Stimulated activated CD8-positive, alpha-beta memory T cell treated with anti-CD3 and anti-CD28 coated beads, Interleukin-15, amount 100 ng/mL, for 48 hours (primary cell): ENCODE measurements at places on chromosomes 7 and 10.

GRCh38 chr7:139674752-139675126 is 103.1 kb downstream of the HIPK2 start:
- no peak for DNase-seq

DNA sequence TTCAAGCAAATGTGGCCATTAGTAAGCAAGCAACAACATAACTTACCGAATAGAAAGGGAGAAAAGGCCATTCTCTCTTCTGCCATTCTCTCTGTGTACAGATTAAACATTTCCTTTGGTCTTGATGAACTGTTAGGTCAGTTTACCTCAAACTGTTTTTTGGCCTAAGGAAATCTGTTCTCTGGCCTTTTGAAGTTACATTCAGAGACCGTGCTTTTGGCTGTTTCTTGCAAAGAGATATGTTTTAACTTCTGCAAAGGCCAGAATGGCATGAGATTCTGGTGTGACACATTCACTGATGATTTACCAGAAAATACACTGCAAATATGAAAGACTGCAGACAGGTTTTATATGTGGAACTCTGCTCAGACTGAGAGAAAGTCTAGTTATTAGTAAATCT is 22.2 kb downstream of the AHR start:
- DNase-seq, result no peak

DNA sequence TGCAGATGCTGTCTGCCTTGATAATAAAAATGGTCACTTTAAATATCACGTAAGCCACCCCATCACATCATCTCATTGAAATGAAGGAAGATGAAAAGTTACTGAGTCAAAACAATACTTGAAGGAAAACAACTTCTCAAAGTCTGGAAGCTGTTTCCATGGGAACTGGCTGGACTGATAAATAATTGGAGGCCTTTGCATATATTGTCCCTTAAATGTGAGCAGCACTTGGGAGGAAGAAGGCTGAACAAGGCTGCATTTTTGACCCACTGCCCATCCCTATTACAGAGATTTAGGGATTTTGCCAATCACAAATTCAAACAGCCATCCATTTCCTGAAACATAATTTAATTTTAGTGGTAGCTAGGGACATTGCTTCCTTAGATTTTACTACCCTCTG is 18.2 kb upstream of the MAGI2 start:
- no peak for DNase-seq

DNA sequence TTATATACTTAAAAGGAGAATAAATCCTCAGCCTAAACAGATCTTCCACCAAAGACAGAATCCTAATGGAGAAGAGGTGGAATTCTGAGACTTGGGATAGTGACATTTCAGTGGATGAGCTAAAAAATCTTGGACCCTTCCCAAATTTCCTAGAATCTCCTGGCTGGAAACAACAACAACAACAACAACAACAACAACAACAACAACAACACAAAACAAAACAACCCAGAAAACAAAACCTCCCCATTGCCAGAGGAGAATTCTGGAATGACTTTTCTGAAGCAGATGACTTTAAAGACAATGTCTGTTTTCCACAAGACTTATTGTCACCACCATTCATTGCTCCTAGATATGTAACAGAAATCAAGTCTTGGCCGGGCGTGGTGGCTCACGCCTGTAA is 322.1 kb downstream of the ARL4A start:
- no peak for DNase-seq

DNA sequence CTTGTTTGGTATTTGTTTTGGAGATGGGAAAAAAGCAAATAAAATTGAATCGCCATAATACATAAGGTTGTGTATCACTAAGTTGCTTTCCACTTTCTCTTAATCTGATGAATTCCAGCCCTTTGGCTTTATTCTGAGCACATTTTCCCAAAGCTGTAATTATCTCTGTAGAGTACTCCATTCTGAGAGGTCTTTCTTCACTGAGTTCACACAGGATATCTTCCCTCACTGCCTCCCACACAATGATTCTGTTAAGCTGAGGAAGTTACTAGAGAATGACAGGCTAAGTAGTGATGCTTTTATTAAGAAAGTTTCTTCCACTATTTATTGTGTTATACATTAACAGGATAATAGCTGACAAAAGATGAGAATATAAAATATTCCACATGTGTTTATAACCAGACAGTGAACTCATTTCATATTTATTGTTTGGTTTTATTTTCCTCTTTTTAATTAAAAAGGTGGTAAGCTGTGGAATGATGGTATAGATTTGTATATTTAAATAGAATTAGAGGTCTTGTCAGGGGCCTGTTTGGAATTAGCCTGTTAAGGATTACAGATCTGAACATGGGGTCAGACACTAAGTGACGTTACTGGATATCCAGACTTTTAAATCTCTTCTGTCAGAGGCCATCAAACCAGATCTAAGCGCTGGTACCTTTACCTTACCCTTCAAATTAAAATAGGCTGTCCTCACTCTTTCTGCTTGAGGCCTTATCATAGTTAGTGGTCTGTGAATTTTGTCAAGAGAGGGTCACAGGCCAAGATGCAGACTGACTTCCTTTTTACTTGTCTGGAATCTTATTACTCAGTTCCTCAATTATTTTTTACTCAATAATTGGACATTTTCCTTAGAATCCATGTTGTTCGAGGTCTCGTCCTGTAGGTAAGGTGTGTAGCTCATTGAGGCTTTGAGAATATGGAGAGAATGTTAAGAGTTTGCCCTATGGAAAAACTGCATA is 8.4 kb downstream of the PLXDC2 start:
- no peak for DNase-seq

- DNase-seq, result no peak
Measured at GRCh38 chr10:94938383-94938782, at the start of gene CYP2C9. Gene CYP2C9 (plus strand): TSS chr10:94938658. CDS start chr10:94938683, 25 bp downstream.

- DNase-seq, result no peak
Measured at GRCh38 chr7:68800316-68800715, 798.0 kb upstream of the AUTS2 start.

- no peak for DNase-seq
Measured at GRCh38 chr10:73167458-73167782, 388 bp downstream of the ECD start.

- DNase-seq, result no peak
Measured at GRCh38 chr10:66627156-66627555, 298.7 kb upstream of the LRRTM3 start.

- DNase-seq, result no peak
Measured at GRCh38 chr10:23648618-23649017, 209.7 kb downstream of the OTUD1 start.

GRCh38 chr10:72344932-72345331 is 9.8 kb downstream of the DNAJB12 start:
- no peak for DNase-seq

GRCh38 chr10:1228467-1228975 is 172.3 kb downstream of the WDR37 start:
- no peak for DNase-seq

- no peak for DNase-seq
Measured at GRCh38 chr7:111082351-111082750, 8.6 kb upstream of the LRRN3 start.

- DNase-seq, result no peak
Measured at GRCh38 chr10:50862719-50863118, 22.7 kb downstream of the A1CF start.

- DNase-seq, result no peak
Measured at GRCh38 chr10:38003026-38003425, 7.4 kb upstream of the ZNF33A start.

- DNase-seq, result no peak
Measured at GRCh38 chr10:69088801-69089501, 1.0 kb downstream of the SRGN start.

GRCh38 chr10:91162050-91162494 is 58.4 kb upstream of the PCGF5 start:
- peak; percentile 11 for DNase-seq

DNA sequence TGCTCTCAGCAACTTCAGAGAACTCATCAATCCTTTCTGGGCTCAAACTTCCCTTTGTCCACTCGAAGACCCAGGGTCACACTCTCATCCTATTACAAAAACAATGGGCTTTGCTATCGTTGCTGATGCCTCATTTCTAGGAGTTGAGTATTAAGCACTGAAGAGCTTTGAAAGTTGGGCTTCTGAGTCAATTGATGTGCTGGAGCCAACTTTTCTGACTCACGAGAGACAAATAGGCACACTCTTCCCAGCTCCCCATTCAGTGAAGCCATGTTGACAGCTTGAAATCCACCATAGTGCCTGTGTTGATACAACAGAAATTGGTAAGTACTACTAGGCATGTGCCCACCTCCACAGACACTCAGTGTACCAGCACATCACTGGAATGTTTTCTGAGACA is 97.5 kb upstream of the PRSS58 start:
- DNase-seq, result no peak

GRCh38 chr10:28624351-28624750 is 53.0 kb upstream of the BAMBI start:
- no peak for DNase-seq

- no peak for DNase-seq
Measured at GRCh38 chr7:80346704-80347103, 165.2 kb downstream of the GNAT3 start.

GRCh38 chr7:96021568-96021967 is 249.2 kb downstream of the DYNC1I1 start:
- no peak for DNase-seq
